ENCODE measurements at places on chromosomes 1 and 21.

- no peak for DNase-seq
Measured at GRCh38 chr1:227440182-227440581, 121.9 kb upstream of the CDC42BPA start.

GRCh38 chr1:151619489-151620093 is 7.7 kb downstream of the SNX27 start:
- DNase-seq = peak; percentile 62

GRCh38 chr1:182143154-182143657 is 81.7 kb upstream of the ZNF648 start:
- peak; percentile 85 for DNase-seq

DNA sequence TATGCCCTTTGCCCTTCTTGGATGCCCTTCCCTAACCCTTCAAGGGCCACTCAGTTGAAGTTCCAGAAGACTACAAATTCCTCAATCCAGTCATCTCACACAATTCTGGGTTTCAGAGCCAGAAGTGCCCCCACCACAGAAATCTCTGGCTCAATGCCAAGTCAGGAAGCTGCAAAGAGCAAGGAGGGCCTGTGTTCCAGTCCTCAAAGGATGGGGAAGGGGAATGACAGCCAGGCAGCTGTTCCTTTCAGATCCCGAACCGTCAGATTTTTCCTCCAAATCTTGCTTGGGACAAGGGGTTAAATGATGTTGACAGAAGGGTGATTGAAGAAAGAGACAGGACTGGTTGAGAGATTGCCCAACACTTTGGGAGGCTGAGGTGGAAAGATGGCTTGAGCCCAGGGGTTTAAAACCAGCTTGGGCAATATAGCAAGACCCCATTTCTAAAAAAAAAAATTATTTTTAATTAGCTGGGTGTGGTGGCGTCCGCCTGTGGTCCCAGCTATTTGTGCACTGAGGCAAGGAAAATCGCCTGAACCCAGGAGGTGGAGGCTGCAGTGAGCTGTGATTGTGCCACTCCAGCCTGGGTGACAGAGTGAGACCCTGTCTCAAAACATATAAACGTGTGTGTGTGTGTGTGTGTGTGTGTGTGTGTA is 716 bp upstream of the HPDL start:
- peak; percentile 11 for DNase-seq

GRCh38 chr1:116370181-116370580 is 2.9 kb upstream of the ATP1A1 start:
- DNase-seq = no peak

GRCh38 chr1:154999571-155000410 is 2.8 kb upstream of the ZBTB7B start:
- no peak for DNase-seq

- peak; percentile 98 for DNase-seq
Measured at GRCh38 chr1:151539321-151540020, 638 bp upstream of the TUFT1 start.

DNA sequence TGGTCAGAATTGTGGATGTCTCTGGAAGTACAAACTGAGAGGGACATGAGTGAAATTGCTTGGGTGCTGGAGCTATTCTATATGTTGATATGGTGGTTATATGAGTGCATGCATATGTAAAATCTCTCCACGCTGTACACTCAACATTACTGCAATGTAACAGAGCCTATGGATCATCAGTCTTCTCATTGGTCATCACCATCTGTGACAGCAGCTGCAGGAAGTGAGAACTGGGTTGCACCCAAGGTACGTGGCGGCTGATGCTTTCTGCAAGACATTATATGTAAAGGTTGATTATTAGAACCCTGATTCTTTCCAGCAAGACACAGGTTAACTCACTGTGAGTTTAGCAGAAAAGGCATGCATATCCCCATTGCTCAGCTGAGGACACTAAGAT is 387.1 kb downstream of the OMA1 start:
- no peak for DNase-seq

DNA sequence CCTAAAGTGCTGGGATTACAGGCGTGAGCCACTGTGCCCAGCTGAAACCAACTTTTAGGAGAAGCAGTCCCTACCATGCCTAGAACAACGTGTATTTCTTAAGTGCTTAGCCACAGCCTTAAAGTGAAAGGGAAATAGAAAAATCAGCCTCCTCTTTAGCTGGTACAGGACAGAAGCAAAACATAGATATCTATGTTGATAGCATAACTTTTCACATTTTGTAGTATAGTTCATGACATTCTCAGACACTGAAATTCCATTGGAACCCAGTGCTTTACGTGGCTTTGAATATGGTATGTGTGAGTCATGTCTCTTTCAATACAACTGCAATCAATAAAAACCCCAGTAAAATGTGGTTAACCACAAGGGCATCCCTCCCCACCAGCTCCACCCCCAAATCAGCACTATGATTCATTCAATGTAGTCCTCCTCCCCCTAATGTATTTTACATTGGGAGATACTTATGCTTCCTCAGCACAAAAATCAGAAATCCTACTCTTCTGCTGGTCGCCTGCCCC is 32.1 kb downstream of the TGFB2 start:
- peak; percentile 99 for DNase-seq

DNA sequence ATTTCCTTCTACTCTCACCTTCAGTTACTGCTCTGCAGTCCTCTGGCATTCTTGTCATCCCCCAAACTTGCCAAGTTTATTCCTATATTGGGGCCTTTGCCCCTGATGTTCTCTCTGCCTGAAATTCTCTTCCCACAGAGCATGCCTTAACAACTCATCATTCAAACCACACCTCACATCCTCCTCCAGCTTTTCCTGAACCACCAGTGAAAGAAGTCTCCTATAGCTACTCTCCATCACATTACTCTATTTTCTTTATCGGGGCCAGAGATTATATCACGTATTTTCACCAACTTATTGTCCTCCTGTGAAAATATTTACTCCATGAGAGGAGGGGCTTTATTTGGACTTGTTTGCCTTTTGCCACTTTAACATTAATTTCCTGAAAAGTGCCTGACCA is 32.1 kb downstream of the EXTL2 start:
- DNase-seq = peak; percentile 43

DNA sequence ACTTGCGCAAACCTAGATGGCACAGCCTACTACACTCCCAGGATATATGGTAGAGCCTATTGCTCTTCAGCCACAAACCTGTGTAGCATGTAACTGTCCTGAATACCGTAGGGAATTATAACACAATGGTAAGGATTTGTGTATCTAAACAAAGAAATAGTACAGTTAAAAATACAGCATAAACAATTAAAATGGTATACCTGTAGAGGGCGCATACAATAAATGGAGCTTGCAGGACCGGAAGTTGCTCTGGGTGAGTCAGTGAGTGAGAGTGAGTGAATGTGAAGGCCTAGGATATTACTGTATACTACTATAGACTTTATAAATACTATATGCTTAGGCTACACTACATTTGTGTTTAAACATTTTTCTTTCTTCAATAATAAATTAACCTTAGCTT is 99.3 kb downstream of the PLD5 start:
- no peak for DNase-seq

- peak; percentile 68 for DNase-seq
Measured at GRCh38 chr1:6423321-6423999, 1.1 kb upstream of the ESPN start.

- peak; percentile 95 for DNase-seq
Measured at GRCh38 chr1:27556781-27557595, 47.0 kb downstream of the AHDC1 start.

DNA sequence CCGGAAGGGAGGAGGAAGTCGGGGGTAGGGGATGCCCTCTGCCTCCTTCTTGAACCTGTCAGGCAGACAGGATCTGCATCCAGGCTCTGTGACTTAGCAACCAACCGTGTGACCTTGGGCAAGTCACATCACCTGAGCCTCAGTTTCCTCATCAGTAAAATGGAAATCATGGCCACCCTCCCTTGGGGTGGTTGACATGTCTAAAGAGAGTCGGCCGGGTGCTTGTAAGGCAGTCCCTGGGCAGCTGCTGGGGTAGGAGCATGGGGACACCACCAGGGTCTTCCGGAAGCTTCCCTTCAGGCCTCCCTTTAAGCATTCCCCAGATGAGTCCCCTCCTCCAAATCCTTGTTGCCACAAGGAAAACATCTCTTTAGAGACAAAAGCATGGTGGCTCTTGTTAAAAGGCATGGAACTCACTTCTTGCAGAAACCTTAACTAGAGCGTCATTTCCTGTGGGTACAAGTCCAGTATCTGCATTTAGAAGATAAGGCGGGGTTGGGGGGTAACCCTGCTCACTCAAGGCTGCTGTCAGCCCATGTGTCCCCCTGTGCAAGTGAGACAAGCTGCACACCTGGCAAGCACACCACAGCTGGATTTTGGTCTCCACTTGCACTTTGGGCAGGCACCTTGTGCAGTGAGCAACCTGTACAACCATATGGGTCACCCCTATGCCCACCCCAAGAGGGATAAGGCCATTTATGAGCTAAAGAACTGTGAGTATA is 10.4 kb downstream of the CLCNKB start:
- DNase-seq = no peak

- DNase-seq = peak; percentile 34
Measured at GRCh38 chr1:55981010-55981650, 598.2 kb downstream of the PLPP3 start.

GRCh38 chr1:8763888-8764287 is 53.6 kb downstream of the RERE start:
- DNase-seq = no peak

DNA sequence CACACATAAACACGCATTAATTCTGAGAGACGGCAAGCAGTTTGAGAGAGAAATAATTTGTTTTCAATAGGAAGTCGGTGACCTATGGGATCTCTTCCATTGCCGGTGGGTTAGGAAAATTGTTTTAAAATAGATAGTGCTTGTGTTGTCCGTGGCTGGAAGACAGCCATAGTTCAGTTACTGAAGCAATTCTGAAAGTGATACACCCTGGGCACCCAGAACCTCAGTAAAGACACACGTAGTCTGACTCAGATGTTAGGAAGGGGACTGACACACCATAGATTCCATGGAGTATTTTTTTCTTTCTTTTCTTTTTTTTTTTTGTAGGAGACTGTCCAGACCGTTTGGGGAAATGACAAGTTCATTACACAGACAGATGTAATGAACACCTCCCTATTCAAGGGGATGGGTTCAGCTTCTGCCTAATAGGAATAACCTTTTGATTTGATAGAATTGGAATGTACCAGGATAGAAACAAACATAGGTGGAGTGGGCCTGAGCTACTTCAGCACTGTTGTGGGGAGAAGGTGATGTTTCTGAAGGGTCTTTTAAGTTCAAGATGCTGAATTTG is 1.6 kb downstream of the C1orf21 start:
- peak; percentile 62 for DNase-seq

DNA sequence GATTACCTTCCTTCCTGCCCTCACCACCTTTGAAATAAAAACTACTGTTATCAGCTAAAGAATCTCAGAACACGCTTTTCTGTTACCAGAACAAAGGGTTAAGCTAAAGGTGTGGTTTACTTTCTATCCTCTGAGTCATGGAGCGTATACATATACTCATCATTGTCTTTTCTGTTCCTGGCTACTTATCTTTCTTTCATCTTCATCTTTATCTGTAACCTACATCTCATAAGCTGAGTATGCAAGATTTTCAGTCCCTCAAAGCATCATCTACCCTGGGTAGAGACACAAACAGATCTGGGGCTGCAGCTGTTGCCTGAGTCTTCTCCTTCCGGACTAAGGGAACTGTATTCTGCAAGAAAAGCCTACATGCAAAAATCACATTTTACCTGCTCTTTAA is 75.6 kb downstream of the LMO4 start:
- no peak for DNase-seq

DNA sequence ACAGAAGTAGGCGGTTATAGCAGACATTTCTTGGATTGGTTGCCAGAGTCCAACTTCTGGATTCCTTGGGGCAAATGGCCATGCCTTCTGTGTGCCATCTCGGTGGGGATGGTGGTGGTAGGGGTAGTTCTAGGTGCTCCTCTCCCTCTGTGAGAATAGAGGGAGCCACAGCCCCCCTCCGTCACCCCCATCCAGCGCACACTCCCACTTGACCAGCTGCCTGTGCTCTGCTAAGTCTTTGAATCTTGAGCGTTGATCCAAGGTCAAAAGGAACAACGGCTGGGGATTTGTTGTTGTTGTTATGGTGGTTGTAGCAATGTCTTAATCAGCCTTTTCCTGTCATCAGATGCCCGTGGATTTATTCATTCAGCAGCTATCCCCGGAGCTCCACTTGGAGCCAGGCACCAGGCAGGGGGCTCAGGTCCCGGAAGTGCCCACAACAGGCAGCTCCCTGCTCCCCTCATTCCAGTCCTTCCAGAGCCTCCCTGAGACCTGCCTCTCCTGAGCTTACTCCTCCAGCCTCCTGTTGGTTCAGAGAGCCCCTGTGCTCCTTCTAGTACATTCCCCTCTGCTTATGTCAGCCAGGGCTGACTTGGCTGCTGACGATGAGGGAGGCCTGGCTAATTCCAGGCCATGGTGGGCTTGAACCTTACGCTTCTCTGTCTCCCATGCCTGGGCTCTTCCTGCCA is 146.6 kb upstream of the WNT4 start:
- no peak for DNase-seq

GRCh38 chr1:19426294-19427086 is 58.8 kb downstream of the CAPZB start:
- no peak for DNase-seq

DNA sequence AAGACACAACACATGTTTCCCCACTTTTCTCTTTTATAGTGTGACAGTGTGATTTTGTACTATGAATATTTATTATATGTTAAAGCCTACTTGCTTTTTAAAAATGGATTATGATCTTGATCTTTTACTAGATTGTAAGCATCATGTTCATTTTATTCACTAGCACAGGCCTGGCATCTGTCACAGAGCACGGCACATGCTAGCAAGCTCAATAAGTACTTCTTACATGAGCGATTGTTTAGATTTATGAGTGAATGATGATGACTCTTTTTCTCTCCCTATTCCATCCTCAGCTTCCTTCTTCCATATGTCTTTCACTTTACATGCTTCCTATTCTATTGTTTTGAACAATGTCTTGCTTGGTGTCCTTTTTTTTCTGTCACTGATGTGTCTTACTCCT is 1454.1 kb downstream of the MRPL39 start:
- DNase-seq = no peak

GRCh38 chr1:41322835-41323234 is 38.4 kb upstream of the FOXO6 start:
- DNase-seq = peak; percentile 23

DNA sequence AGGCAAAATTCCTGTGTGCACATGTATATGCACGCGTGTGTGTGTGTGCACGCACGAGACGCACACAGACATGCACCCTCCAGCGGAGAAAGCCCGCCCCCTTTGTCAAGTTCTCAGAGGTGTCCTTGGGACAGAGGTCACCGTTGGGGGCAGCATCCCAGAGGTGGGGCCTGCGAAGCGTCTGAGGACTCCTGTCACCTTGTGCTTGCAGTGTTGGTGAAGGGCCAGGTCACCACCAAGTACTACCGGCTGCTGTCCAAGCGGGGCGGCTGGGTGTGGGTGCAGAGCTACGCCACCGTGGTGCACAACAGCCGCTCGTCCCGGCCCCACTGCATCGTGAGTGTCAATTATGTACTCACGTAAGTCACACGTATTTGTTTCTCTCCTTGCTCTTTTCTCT is 42.6 kb downstream of the SIM2 start:
- DNase-seq = no peak

DNA sequence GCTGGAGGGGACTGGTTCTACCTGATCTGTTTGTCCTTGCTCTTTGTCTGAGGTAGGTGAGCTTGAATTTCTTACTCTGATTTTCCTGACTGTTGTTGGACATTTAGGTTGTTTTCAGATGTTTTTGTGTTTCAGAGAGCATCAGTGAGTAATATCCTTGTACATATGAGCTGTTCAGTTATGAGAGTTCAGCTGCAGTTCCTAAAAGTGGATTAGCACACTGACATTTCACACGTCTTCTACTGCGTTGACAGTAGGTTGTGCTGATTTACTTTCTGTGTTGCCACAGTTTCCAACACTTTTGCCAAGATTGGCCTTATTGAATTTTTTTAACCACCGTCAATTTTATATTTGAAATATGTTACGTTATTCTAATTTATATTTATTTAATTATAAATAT is 27.7 kb downstream of the CXADR start:
- DNase-seq = no peak

Measured in fibroblast of lung (primary cell).